ENCODE measurements at places on chromosomes 5 and 9. TPM values are rescaled to one million over a fixed set of nuclear protein-coding genes. Genes with fewer than 3 reads are reported as not detected.

Gene C9orf153
- polyA plus RNA-seq: 0.25 TPM

Gene GCNT1
- polyA plus RNA-seq: 6.4 TPM

Gene TMED7
- 79.0 TPM for polyA plus RNA-seq

Gene APBA1
- polyA plus RNA-seq: 12.0 TPM

Gene DIPK1B
- 22.1 TPM for polyA plus RNA-seq

Gene PCDHB15
- polyA plus RNA-seq: 7.8 TPM
